Brain (organoid and tissue), 16 donors: ENCODE measurements at places on chromosomes 6 and 20.

DNA sequence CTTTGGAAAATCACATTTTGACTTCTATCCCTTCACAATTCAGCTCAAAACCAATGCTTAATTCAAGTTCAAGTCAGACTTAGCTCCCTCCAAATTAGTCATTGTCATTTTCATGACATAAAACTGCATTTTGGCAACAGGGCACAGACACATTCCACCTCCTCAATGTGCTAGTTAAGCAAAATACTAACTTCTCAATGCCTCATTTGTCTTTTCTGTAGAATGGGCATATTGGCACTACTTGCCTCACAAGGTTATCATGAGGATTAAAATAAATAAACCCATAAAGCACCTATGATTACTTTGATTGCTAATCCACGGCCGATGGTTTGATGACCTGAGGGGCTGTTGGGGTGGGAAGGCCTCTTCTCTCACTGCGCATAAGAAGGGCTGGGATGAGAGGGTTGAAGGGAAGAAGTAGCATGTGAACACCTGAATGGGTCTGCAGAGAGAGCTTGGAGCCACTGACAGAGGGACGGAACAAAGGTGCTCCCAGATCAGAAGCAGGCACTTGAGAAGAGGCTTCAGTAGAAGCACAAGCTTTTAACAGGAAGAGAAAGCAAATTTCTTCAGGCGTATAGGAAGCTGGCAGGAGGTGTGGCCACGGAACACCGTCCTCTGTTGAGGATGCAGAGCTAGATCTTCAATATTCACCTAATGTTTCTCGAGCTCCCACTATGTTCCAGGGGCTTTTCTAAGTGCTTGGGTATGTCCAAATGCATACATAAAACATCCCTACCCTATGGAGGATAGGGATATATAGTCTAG is 11.7 kb upstream of the TBC1D7 start:
- no peak for DNase-seq

GRCh38 chr6:157946053-157946617 is 35.5 kb upstream of the SYNJ2 start:
- DNase-seq: no peak

- peak; percentile 70 for DNase-seq
These were observed 113.9 kb upstream of the PRSS16 start for GRCh38 chr6:27133281-27134227.

DNA sequence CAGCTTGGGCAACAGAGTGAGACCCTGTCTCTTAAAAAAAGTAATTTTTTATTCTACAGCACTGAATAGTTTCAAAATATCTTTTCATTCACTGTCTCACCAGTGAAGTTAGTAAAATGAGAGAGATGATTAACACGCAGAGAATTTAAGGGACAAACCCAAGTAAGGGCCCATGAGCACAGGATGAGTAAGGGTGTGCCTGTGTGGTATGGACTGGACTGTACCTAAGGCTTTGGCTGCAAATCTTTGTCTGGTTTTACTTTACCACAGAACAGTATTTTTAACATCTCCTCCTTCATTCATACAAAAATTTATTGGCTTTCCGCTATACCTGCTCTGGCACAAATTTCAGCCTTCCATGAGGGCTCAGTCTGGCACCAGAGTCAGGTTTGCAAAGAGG is 433.3 kb downstream of the UTRN start:
- no peak for DNase-seq

DNA sequence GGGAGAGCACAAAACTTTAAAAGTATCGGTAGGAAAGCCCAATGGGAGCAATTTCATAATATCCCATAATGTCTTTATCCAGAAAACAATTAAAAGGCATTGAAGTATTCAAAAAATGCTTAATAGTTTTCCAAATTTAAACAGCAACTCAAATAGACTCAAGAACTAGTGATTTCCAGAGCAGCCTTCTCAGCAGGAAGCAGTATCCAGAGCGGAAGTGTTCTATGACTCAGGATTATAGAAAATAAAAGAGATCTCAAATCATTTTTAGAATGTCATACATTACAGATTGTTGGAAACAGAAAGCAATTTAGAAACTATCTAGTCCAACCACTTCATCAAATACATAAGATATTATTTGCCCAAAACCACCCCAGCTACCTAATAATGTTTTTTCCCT is 79.3 kb downstream of the COL12A1 start:
- no peak for DNase-seq

GRCh38 chr6:154314084-154314483 is 42.5 kb downstream of the IPCEF1 start:
- no peak for DNase-seq

- no peak for DNase-seq
These were observed 8.8 kb upstream of the CDH22 start for GRCh38 chr20:46316984-46317684.

DNA sequence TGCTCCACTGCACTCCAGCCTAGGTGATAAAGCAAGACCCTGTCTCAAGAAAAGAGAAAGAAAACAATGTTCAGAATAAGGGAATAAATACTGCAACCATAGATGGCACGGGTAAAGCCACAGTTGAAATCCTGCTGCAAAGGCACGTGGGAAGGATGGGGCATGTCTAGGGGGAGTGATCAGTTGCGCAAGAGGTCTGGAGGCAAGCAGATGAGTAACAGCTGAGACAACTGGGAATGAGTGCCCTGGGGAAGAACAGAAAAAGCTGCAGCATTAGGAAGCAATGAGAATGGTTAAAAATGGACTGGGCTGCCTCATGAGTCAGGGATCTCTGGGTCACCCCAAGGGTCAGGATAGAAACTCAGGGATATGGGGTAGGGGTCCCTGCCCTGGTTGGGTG is 96.3 kb downstream of the GMPR start:
- no peak for DNase-seq

DNA sequence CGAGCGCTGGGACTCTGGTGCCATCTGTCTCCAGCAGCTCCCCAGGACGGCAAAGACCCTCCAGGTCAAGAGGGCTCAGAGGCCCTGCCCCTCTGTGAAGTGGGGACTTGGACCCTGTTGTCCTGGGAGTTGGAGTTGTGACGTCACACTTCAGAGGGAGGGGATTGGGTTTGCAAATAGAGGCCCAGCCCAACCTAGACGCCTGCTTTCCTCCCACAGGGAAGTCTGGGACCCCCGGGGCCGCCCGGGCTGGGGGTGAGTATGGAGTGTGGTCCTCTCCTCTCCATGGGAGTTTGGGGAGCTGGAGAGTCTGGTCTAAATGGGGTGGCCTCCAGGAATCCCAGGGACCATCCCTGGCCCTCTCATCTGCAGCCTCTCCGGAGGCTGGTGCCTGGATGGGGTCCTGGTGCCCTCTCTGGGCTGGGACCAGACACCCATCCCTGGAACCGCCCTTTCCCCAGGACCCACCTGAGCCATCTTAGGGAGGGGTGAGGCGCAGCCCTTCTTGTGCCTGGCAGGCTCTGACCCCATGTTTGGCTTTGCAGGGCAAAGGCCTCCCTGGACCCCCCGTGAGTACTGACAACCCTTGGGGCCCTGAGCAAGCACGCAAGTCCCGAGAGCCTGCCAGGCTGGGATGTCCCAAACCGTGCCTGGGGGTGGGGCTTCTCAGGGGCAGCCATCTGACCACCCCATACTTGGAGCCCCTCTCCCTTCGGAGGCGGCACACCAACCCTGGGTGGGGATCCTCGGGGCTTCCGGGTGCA is 4.3 kb downstream of the COL9A3 start:
- DNase-seq: no peak

DNA sequence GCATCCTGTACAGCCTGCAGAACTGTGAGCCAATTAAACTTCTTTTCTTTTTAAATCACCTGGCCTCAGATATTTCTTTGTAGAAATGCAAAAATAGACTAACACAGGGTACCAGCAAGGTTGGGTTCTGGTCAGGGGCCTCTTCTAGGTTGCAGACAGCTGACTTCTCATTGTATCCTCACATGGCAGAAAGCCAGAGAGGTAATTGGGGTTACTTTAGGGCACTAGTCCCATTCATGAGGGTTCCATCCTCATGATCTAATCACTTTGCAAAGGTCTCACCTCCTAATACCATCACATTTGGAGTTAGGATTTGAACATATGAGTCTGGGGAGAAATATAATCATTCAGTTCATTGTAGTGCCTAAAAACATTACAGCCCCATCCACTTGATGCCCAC is 101.5 kb downstream of the LCA5 start:
- no peak for DNase-seq

DNA sequence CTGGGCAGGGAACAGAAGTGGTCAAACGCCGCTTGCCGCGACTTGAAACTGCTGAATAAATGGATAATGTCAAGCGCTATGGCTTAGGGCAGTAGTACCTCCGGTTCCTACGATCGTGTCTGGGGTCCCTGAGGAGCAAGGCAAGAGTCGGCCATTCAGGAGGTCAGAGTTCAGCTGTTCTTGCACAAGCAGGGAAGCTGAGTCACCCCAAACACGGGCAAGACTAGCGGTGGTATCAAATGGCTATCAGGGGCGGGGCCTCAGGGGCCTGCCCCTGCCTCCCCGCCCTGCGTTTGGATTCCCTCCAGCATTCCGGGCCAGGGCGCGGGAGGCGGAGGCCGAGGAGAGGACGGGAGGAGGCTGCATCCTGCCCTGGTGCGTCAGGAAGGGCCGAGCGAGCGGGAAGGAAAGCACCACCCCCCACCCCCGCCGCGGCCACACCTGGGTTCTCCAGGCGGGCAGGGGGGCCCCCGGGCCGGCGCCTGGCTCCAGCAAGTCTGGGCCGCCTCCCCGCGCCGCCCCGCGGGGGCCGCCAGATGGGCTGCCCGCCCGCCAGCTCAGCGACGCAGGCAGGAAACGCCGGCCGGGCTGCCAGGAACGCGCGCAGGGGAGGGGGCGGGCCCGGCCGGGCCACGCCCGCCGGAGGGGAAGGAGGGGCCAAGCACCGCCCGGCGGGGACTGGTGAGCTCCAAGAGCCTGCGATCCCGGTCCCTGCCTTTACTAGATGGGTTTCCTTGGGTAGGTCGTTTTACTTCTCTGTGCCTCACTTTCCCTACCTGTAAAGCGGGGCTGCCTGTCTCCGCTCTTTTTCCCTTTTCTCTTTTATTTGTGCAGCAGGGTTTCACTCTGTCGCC is 32.2 kb upstream of the ID1 start:
- peak; percentile 93 for DNase-seq

- DNase-seq: peak; percentile 44
These were observed 61.4 kb downstream of the BMP2 start for GRCh38 chr20:6828794-6829423.

- no peak for DNase-seq
These were observed 437.8 kb downstream of the UTRN start for GRCh38 chr6:144722925-144723324.

GRCh38 chr20:58449681-58450221 is 60.7 kb downstream of the VAPB start:
- peak; percentile 75 for DNase-seq

- no peak for DNase-seq
These were observed 384 bp upstream of the MANEA start for GRCh38 chr6:95576998-95577303.

DNA sequence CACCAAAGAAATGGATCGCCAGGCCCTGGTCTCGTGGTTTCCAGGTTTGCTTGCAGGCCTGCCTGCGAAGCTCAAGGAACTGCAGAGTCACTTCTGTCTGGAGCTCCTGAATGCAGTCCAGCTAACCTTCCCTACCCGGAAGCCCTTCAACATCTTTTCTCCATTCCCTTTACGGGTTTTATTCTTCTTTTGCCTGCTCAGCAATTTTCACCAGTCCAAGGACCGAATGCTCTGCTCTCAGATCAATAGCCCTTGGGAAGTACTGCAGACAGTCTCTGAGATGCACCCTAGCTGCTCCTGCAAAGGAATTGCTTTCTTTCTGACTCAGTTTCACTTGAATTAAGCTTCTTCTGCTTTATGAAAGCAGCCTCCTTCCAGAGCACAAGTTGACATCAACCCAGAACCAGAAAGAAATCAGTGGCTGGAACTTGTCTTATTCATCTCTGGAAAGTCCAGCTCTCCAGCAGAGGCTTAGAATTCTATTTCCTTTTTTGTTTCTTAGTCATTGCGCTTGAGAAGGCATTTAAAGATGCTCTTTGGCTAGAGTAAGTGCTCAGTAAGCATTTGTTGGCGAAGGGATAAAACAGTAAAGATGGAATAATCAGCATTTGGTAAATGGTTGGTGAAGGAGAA is 18.7 kb upstream of the YWHAB start:
- no peak for DNase-seq

- DNase-seq: peak; percentile 61
These were observed 50.7 kb upstream of the INSM1 start for GRCh38 chr20:20317195-20317594.

DNA sequence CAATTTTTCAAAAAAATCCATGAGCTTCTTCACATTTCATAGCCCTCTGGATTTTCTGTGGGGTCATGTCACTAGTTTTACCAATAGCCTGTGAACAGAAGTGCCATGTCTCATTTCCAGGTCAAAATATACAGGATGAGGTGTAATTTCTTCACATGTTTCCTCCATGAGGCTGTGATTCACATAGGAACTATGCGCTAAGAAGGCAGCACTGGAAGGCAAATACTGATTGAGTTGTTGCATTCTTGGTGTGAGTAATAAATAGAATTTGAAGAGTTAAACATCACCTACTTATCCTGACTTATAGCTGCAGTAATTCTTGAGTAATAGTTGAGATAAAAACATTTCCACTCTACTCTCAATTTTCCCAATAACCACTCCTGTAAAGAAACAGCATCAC is 442.3 kb downstream of the HAO1 start:
- no peak for DNase-seq

DNA sequence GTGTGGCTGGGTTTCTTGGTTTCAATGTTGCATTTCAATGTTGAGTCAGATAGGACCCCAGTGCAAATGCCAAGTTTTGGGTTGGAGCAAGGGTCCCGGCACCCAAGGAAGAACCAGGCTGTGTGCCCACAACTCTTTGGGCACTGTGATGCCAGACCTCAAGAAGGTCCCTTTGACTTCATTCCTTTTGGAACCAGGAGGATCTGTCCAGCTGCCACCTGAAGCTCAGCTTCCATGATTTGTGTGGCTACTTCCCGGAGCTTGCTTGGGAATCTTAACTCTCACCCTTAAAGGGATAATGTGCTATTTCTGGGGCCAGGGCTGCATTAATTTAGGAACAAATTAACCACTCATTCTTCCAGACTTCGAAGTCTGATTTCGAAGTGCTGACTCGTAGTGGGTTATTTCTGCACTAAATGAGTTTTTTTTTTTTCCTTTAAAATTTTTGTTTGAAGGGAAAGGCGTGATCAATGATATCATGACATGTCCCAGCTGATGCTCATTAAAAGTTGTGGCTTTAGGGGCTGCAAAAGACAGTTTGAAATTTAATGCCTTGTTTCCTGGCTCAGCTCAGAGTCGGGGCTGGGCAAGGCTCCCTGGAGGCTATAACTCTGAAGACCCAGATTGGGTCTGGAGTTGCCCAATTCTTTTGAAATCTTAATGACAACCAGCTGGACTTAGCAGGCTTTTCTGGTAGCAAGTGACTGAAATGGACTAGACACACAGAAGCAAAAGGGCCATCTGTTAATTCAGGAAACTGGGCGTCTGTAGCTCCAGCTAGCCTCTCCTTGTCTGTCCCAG is 24.0 kb upstream of the PHACTR3 start:
- no peak for DNase-seq

- no peak for DNase-seq
These were observed 4.8 kb downstream of the LRP11 start for GRCh38 chr6:149859368-149859767.

- no peak for DNase-seq
These were observed 4.9 kb upstream of the HMGA1 start for GRCh38 chr6:34231566-34232336.

GRCh38 chr6:80330961-80331360 is 224.5 kb downstream of the BCKDHB start:
- DNase-seq: peak; percentile 68

- peak; percentile 81 for DNase-seq
These were observed 110.2 kb upstream of the ZNF184 start for GRCh38 chr6:27582928-27583725.
